Foreskin melanocyte (primary cell): ENCODE measurements at places on chromosomes 11 and 22.

GRCh38 chr11:126502159-126502558 is 146.7 kb downstream of the ST3GAL4 start:
- no peak for DNase-seq

- no peak for DNase-seq
Measured at GRCh38 chr11:122190768-122191167, 74.8 kb upstream of the BLID start.

DNA sequence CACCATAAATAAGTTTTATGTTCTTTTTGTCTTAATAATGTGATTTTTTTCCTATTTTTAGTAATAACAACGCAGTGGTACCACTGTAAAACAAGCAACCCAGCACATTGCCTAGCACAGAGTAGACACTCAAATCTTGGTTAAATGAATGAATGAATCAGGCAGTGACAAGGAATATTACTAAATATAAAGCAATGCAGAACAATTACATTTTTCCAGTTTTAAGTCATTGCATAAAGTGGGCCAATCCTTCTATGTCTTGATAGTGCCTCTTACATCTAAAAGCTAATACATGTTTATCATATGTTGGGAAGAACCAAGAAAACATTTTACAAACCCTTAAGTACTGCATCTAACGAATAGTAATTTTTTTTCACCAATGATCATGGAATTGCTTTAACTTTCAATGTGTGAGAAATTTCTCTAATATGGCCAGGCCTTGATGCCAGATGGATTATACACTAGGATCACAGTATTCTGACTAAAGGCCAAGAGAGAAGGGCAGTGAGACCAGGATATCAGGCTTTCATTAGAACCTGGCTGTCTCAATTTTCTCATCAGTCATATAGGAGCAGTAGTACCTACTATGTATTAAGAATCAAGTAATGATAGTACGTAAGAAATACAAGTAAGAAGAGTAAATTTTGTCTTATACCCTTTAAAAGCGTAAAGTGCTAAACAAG is 88.5 kb downstream of the TRIM44 start:
- no peak for DNase-seq

DNA sequence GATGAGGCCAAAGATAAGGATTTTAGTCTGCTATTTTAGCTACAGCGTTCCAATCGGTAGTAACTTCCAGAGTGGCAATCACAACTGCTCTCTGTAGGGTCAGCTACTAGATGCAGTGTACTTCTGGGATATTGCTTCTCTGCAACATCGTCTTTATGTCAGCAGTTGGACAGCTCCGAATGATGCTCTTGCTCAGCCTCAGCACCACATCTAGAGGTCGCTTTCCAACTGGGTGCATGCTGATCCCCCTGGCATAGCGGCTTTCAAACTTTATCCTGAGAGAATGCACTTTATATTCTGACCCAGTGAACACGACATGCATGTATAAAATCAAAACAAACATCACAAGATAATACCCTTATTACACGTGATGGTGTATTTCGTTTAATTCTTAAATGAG is 219.6 kb downstream of the C11orf87 start:
- no peak for DNase-seq

DNA sequence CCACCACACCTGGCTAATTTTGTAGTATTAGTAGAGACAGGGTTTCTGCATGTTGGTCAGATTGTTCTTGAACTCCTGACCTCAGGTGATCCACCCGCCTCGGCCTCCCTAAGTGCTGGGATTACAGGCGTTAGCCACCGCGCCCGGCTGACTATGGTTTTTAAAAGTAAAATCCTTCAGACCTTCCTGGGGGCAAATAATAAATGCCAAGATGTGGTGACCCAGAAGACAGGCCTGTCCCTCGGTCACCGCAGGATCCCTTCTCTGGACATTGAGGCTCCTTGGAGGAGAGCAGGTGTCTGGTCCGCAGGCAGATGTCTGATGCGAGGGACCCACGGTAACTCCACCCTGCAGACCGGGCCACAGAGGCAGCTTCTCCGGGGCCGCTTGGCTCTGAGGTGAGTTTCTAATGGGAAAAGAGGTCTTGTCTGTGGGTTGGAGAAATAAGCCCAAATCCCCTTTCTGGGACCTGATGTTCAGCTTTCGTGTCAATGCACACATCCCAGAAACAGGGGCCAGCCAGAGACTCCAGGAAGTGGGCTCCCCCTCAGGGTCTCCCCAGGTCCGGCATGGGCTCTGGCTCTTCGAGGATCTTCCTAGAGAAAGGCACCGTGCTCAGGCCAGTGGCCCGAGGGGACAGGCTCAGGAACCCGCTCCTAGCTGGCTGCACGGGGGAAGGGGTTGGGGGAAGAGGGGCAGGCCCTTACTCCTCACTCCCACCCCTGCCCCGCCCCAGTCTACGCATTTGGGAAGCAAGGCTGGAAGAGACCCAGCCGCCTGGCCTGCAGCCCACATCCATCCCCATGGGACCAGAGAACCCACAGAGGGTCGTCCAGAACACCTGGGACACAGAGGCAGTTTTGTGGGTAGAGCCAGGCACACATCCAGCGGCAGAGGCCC is 100.6 kb downstream of the WNT7B start:
- no peak for DNase-seq

DNA sequence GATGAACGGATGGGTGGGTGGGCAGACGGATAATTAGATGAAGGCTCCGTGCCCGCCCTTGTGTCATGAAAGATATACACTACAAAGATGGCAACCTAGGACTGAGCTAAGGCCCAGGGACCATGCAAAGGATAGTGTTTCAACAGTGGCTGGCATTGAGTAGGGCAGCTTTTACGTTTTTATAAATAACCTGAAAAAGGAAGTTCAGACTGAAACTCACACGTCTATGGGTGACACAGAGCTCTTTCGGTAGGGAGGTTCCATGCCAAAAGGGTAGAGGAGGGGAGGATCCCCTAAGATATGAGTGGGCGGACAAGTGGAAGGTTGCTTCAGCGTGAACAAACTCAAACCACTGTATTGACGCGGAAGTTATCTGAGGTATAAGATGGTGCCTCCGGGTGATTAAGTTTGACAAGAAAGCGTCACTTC is 90.5 kb downstream of the UBASH3B start:
- DNase-seq, result no peak

DNA sequence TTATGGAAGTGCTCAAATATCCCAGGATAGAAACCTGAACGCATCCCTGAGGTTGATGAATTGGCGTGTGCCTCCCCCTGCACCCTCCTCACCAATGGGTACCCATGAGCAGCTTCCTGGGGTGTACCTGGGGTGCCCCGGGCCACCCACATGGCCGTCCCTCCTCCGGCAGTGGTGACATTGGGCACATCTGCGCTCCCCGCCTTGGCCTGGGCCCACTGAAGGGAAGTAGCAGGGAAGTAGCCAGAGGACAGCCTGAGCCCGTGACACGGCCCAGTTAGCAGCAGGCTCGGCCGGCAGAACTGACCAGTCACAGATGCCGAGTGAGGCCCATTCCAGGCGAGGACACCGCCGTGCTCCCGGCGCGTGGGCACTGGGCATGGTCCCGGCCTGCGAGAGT is 16.7 kb downstream of the MRPL23 start:
- no peak for DNase-seq

- DNase-seq, result no peak
Measured at GRCh38 chr22:43060183-43060582, 29.0 kb downstream of the TTLL1 start.

DNA sequence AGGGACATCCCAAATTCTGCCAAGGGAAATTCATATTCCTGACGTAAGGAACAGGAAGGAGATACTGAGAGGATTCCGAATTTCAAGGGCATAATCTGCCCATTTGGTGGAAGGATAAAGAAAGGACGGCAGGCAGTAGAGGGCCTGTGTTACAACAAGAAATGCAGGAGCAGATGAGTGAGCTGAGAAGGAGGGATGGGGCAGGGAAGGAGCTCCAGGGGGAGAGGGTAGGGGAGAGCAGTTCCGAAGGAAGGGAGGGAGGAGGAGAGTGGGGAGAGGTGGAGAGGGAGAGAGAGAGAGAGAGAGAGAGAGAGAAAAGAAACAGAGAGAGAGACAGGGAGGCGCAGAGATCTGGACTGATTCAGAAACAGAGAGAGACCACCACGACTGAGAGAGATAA is 843 bp downstream of the OPCML start:
- no peak for DNase-seq

GRCh38 chr11:73217131-73217809 is 811 bp upstream of the P2RY2 start:
- no peak for DNase-seq

DNA sequence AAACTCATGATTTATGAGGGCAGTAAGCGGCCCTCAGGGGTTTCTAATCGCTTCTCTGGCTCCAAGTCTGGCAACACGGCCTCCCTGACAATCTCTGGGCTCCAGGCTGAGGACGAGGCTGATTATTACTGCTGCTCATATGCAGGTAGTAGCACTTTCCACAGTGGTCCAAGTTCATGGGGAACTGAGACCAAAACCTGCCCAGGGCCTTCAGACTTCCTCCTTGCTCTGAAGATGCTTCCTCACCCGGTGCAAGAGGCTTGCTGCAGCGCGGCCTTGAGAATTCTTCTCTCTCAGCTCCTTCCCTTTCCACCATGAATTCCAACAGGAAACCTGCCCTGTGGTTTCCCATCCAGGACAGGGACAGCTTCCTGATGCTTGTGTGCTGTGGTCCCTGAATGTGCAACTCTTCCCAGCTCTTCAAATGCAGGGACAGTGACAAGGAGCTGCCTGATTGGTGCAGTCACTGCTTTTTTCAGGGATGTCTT is 53.9 kb downstream of the GGTLC2 start:
- DNase-seq, result no peak

- no peak for DNase-seq
Measured at GRCh38 chr11:126599217-126599897, 243.9 kb downstream of the ST3GAL4 start.

DNA sequence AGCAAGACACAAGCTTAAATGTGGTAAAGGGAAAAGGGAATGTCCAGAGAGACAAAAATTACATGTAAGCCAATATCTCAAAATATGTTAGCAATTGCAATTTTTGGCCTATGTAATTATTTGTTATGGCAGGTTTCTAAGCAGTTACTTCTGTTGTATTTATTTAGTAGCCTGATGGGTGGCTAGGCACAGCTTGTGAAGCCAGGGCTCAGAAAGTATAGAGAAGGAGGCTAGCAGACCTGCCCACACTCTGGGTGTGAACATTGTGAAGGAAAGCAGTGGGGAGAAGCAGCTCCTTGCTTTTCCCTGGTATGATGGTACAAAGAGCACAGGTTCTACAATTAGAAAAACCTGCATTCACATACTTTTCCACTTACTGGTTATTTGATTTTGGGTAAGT is 196.5 kb upstream of the PGR start:
- DNase-seq, result no peak

DNA sequence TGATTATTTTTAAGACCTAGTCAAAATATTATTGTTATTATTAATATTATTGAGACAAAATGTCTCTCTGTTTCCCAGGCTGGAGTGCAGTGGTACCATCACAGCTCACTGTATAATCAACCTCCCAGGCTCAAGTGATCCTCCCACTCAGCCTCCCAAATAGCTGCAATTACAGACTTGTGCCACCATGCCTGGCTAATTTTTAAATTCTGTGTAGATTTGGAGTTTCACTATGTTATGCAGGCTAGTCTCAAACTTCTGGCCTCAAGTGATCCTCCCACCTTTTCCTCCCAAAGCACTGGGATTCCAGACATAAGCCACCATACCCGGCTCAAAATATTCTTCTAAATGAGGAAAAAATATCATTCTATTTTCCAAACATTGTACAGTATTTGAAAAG is 37.0 kb downstream of the SLC36A4 start:
- DNase-seq, result no peak

- no peak for DNase-seq
Measured at GRCh38 chr22:35215993-35216392, 41.3 kb upstream of the HMGXB4 start.

- DNase-seq, result no peak
Measured at GRCh38 chr11:127965939-127966668, 621.3 kb downstream of the ETS1 start.

- DNase-seq, result no peak
Measured at GRCh38 chr11:96017856-96018255, 93.9 kb upstream of the MTMR2 start.

- DNase-seq, result no peak
Measured at GRCh38 chr11:287821-288477, 977 bp upstream of the PGGHG start.

- no peak for DNase-seq
Measured at GRCh38 chr11:116689413-116690127, 83.2 kb downstream of the BUD13 start.

DNA sequence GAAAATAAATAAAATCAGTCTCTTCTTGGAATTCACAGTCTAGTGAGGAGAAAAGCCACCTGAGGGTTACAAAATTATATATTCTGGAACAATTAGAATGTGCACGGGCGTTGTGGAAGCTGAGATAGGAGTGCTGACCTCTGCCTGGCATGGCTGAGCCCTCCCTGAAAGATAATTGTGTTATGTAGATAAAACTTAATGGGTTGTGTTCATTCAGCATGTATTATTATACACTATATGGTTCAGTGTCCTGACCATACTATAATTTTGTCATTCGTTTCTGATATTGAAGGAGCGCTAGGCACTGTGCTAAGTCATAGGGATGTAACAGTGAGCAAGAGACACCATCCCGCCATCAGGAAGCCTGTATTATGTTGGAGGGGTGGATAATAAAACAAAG is 3.7 kb downstream of the ACAT1 start:
- DNase-seq, result no peak

- peak; percentile 65 for DNase-seq
Measured at GRCh38 chr22:46071451-46072109, 78.7 kb upstream of the PPARA start.

GRCh38 chr11:114197799-114198500 is 98.2 kb upstream of the NNMT start:
- peak; percentile 69 for DNase-seq

DNA sequence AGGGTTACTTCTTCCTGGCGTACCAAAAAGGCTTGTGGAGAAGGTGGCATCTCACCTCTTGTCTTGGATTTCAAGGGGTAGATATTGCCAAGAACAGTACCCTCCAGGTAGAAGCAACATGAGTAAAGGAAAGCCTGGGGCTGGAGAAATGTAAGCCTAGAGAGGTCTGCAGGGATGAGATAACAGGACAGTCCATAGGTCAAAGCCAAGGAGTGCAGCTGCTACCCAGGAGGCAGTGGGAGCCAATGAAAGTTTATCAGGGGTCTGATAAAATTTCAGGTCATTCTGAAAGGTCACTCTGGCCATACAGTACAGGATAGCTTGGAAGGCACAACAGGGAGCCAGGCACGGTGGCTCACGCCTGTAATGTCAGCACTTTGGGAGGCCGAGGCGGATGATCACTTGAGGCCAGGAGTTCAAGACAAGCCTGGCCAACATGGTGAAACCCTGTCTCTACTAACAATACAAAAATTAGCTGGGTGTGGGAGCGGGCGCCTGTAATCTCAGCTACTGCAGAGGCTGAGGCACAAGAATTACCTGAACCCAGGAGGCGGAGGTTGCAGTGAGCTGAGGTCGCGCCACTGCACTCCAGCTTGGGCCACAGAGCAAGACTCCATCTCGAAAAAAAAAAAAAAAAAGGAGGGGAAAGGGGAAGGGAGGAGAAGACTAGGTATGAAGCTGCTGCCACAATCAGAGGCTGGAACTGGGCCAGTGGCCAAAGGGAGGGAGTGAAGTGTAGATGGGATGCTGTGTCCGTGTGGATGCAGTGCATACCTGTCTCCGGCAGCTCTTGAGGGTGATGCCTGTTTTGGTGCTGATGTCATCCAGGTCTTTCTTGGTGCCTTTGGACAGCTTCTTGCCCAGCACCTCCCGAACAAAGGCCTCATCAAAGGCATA is 1.2 kb downstream of the FIBP start:
- DNase-seq, result no peak

- no peak for DNase-seq
Measured at GRCh38 chr22:46764779-46765485, 2.5 kb downstream of the TBC1D22A start.
